ENCODE measurements at places on chromosomes 7 and 10.

DNA sequence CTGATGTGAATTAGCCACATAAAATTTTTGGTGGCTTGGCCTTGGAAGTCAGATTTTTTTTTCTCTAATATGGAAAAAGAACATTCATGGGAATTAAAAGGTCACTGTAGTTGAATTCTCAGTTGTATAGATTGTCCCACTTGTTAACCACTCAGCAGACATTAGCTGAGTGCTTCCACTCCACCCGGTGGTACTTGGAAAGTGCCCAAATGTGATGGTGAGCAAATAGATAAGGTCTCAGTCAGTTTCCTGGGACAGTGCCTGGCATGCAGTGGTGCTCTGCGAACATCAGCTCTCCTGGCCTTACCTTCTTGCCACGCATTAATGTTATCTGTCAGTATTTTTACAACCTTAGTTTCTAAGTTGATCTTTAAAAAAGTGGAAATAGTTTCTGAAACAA is 1.4 kb downstream of the ATP5F1C start:
- peak; percentile 13 for DNase-seq

- peak; percentile 76 for DNase-seq
These were observed 43.1 kb upstream of the LBX1 start for GRCh38 chr10:101272229-101272868.

- DNase-seq: no peak
These were observed 22.7 kb downstream of the DYNC1I1 start for GRCh38 chr7:95794917-95795515.

- no peak for DNase-seq
These were observed 61.1 kb upstream of the IL6 start for GRCh38 chr7:22665923-22666322.

DNA sequence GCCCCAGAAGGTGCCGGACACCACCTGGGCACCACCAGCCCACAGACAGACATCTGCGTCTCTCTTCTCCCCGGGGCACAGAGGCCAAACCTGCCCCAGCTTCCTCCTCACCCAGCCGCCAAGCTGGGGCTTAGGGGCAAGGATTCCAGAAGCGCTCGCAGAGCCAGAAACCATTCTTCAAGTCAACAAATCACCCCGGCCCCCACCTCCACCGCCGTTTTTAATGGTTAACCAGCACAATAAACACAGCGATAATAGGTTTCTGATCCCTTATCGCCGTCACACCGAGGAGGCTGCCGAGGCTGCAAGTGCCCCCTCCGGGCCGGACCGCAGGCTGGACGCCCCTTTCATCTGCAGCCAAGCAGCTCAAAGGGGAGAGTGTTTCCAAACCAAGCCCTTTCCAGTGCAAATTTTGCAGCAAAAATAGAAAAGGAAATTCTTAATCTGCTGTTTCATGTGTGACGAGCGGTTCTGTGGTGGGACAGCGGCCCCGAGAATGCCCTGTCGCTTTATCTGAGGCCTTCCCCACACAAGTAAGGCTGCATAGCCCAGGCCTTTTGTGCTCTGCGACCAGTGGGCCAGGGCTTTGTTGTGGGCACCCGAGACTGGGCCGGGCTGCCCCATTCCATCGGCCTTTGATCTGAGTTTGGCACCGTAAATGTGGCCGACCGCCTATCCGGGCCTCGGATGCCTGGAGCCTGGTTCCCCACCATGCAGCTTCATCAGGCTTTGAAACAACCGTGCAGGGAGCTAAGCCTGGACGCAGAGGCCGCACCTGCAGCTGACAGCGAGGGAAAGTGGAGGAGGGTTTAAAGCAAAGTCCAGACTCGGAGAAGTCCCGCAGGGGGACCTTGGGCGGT is 83.2 kb downstream of the FOXL3 start:
- no peak for DNase-seq

DNA sequence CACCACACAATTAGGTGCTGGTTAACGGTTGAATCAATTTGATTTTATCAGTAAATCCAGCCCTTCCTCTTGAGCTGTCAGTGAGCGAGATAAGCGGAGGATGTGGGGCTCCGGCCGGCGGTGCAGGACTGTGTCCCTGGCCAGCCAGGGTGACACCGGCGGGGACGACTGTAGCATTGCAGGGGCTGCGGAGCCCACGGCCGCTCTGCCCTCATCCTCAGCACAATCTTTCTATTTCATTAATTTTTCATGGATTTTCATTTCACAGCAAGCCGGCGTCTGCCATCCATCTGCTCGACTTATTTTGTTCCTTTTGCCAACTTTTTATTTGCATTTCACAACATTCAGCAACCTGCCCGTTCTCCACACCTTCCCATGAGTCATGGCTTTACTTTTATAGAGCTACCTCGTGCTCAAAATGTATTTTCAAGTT is 4.7 kb downstream of the ADARB2 start:
- DNase-seq: peak; percentile 51

- no peak for DNase-seq
These were observed 11.8 kb downstream of the RASGEF1A start for GRCh38 chr10:43254881-43255633.

DNA sequence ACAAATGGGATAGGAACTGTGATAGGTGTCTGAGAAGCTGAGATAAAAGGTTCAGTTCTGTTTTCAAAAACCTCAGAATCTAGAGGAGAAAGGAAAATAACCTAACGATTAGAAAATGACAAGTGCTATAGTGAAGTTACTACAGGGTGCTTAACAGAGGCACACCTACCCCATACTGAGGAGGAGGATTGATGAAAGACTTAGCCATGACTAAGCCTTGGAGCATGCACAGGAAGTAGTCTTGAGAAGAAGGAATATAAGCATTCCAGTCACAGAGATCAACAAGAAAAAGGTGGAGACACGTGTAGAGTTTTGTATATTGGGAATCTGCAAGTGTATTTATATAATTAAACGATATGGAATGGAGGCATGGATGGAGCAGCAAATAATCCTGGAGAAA is 1225.5 kb upstream of the CELF2 start:
- DNase-seq: peak; percentile 28

DNA sequence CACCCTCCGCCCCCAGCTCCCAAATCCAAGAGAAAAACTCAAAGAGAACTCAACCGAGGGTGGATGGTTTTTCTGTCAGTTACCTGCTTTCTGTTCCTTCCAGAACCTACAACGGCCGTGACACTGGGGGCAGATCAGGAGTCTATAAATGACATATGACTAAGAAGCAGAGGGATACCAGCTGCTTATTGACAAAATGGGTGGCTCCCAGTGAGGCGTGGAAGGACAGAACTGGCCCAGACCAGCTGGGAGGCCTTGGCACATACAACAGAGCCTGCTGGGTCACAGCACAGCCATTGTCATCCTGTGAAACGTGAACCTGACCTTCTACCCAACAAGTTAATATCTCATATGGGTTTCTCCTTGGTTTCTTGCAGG is 84.3 kb upstream of the ADRB1 start:
- no peak for DNase-seq

DNA sequence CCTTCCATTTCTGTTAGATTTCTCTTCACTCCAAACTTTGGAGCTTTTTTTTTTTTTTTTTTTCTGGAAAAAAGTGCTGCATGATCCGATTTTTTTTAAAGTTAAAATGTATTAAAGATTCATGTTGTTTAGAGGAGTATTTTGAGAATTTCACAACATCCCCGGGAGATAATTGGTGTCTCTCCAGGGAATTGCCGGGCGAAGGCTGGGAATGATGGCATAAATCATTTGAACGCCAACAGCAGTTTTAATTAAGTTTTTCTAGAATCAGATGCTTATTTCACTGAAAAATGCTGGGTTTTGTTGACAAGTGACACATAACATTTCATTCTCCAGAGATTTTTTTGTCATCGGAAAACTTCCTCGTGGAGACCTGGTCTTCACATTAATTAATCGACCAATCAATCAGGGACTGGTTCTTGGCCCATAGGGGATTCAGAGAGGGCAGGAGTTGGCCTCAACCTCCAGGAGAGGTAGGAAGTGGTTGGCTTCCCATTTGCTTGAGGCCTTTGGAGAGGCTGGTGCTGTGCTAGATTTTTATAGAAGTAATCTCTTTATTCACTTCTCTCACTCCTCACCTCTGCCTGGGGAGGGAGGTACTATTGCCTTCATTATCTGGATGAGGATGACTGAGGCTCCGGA is 439.4 kb downstream of the TYW1 start:
- no peak for DNase-seq

DNA sequence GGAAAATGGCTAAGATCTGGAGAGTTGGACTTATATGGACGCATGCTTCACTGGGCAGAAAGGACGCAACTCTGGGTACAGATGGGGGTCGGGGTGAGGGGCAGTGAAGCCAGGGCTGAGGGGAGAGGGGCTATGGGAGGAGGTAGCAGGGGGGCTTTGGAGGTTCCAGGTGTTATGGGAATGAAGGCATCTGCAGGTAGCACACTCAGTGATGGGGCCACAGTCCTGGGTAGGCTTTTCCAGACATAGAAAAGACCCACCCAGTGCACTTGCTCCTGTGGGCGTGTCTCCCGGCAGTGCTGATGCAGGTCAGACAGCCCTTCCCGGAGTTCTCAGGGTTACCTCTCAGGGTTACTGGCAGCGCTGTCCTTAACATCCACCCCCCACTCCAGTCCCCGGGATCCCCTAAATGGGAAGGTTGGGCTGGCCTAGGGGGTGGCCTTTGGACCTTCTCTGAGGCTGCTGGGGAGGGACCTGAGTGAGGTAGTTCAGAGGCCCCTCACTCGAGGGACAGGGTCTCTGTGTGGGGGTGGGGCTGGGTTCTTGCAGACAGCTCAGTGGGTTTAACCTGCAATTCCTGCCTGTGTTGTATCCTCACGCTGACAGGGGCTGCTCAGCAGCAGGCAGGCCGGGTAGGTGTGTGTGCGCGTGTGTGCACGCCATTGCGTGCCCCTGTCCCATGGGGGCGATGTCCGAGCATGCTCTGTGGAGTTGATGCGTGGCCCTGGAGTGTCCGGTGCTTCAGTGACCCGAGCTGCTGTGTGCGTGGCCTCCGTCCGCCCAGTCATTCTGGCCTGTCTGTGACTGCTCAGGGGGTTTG is 6.2 kb downstream of the ZYX start:
- no peak for DNase-seq

DNA sequence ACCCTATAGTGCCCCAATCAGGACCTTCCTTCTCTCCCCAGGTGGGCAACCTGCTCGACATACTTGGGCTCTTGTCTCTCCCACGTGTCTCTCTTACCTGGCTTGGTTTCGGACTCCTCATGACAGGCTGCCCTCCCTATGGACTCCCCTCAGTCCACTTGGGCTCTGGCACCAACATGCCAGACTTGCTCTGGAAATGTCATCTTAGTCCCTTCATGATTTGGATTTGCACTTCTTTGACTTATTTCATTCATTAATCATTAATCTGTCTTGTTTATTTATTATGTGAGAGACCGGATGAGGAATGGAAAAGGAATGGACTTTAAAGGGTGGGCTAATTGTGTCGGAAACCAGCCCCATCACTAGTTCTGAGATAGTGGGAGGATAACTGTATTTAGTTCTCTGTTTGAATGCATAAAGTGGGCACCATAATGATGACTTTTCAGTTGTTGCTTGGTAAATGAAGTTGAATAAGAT is 108.0 kb downstream of the SND1 start:
- DNase-seq: no peak

DNA sequence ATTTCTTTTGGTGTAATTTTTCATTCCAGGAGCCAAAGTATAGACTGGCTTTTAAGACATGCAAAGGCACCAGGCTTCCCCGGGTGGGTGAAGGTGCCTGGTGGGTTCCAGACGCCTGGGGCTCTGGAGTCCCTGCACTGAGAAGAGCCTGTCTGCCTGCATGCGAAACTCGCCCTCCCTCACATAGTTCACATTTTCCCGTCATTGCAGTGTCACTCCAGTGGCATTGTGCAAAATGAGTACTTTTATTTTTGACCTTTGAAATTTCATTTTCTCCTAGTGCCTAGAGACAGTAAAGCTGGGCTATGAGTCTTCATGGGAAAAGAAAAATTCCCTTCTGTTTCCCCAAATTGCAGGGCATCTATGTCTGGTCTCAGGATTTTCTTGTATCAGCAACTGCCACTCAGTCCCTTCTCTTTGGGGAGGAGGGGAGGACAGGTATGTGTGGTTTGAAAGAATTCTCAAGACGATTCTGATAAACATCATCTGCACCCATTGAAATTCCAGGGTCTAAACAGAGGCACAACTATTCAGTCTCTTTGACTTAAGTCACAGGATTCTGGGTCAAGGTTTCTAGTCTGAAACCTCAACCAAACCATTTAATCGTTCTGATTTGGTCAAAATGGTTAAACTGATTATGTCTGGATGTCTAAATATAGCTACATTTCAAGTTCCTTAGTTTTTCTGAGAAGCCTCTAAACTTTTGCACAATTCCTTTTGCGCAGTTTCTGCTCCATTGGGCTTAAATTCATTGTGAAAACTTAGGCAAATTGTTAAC is 107.8 kb downstream of the CYP26A1 start:
- DNase-seq: no peak

- peak; percentile 49 for DNase-seq
These were observed 4.1 kb downstream of the SPAM1 start for GRCh38 chr7:123929107-123929506.

- no peak for DNase-seq
These were observed 211.0 kb downstream of the LRRN3 start for GRCh38 chr7:111301891-111302290.

DNA sequence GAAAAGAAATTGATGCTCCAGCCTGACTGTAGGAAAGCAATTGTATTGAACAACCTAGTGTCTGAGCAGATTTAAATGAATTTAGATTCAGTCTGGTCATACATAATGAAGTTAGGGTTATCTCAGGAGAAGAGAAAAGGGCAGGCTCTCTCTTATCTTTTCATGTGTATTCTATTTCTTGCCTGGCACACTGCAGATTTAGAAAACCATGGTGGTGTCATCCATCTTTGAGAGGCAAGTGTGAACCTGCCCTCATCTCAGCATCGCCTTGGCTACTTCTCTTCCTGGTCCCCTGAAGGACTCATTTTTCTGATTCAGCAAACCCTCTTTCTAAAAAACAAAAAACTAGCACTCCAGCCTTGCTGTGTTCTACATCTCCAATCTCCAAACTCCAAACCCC is 137.7 kb downstream of the LRRC4 start:
- DNase-seq: no peak

DNA sequence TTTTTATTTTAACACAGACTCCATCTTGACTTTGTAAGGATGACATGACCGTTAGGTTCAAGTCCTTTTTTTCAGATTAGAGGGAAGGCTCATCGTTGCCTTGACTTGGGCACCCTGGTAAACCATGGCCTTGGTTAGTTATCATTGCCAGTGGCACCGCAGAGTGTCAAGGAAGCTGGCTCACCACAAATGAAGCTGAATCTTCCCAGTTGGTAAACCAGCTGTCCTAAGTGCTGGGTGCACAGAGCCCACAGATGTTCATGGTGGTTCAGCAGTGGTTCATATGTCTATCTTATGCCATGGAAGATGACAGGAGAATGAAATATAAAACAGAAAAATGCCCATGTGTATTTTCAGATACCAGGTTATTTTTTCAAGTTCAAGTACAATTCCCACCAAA is 273.6 kb downstream of the PLXDC2 start:
- no peak for DNase-seq

DNA sequence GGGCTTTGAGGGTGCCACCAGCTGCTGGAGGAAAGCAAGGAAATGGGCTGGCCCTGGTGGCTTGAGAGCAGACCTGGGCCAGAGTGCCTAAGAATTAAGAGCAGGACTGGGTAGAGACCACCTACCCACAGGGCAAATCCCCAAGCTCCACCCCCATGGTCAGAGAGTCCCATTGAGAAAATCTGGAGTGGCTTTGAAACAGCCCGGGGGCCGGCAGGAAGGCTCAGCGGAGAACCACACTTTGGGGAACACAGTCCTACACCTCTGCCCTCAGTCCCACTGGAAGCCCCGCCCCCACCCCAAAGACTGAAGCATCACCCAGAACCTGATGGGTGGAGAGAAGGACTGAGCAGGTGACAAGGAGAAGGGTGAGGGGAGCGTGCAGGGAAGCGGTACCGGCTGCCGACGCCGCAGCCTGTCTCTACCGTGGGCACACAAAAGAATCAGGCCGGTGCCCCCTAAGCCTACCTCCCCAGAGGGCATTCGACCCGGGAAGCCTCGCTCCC is 3.6 kb downstream of the SMARCD3 start:
- DNase-seq: no peak
